ENCODE measurements at places on chromosomes 11 and 22.

GRCh38 chr11:19506816-19507486 is 205.7 kb upstream of the NAV2 start:
- no peak for DNase-seq

DNA sequence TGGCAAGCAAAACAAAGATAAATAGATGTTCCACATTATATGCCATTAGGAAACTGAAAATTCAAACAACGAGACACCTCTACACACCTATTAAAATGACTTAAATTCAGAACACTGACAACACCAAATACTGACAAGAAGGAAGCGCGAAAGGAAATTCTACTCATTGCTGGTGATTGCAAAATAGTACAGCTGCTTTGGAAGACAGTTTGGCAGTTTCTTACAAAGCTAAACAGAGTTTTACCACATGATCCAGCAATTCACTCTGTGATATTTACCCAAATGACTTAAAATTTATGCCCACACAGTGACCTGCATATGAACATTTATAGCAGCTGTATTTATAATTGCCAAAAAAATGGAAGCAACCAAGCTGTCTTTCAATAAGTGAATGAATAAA is 232.6 kb downstream of the CASP12 start:
- no peak for DNase-seq

DNA sequence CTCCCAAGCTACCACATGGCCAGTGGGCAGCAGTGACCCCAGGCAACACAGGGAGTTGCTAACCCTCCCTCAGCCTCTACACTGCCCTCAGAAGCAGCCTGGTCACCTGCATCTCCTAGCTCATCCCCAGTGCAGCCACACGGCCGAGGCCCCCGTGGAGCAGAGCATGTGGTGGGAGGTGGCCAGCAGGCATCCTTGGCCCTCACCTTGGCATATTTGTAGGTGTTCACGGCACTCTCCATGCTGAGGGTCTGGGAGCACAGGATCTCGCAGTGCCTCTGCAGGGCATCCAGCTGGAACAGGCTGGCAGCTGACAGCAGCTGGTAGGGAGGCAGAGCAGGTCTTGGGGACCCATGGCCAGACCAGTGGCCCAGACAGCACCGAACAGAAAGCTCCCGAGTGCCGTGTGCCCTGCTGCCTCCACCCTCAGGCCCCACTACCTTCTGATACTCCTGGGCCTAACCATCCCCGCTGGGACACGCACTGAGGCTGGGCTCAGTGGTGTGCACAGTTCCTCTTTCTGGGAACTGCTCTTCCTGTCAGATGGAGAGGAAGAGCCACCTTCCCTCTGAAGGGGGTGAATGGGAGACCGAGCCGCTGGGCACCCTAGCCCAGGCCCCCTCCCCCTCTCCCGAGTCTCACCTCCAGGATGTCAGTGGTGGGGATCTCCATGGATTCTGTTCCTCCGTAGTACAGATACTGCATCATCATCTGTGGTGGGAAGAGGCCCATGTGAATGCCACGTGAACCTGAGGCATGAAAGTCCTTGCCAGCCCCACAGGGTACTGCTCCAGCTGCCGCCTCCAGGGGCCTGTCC is 48.8 kb downstream of the NAT10 start:
- no peak for DNase-seq

DNA sequence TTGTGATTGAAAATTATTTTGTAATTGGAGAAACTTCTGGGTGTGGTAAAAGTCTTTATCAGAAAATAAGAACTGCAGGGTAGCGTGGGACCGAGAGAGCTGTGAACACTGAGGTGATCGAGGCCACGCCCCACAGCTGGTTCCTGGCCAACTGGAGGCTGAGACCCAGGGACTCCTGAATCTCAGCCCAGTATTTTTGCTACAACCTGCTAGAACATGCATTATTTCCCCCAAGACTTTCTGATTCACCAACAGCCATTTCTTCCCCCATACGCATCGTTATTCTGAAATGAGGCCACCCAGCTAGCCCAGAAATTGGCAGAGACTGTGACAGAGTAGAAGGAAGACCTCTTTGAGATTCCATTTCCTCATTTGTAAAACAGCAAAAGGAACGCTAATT is 3.4 kb upstream of the FGF19 start:
- DNase-seq = no peak

- DNase-seq = no peak
Measured at GRCh38 chr22:26998129-26998528, 340.7 kb downstream of the MIAT start.

DNA sequence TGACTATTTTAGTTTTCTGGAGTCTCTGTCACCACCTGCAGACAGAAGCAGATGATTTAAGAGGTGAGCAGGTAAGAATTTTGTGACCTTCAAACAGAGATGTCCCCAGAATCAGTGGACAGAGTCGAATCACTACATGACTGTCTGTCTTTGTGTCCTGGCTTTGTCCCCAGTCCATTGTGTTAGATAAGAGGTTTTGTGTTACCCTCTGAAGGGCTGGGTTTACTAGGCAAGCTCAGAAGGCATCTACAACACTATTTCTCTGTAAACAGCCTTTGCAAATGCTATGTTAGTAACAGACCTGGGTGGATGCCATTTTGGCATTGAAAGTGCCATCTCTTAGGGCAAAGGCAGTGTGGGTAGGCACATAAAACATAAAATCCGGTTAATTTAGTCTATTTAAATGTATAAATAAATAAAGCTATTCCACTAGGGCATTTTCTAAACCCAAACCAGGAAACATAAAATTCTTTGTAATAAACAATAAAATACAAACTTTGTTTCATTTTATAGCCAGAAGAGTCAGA is 40.3 kb upstream of the CADM1 start:
- no peak for DNase-seq

- no peak for DNase-seq
Measured at GRCh38 chr11:8095371-8095770, 14.4 kb downstream of the TUB start.

DNA sequence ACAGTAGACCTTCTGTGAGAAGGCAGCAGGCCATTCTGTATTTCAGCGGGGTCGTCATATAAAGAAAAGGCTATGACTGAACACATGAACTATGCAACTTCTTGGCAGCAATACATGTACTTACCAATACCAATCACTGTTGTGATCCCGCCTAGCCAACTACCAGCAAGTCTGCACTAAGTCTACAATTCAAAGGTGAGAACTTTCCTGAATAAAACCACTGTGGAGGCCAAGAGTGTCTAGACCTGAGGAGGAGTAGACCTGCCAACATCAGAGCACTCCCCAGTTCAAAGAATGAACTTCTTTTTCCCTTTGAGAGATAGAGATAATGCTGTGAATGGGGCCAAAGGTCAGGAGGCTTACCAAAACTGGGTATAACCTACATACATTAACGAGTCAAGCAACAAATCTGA is 108.2 kb downstream of the SIK3 start:
- DNase-seq = no peak

GRCh38 chr22:30222321-30222720 is 24.2 kb downstream of the LIF start:
- DNase-seq = no peak

DNA sequence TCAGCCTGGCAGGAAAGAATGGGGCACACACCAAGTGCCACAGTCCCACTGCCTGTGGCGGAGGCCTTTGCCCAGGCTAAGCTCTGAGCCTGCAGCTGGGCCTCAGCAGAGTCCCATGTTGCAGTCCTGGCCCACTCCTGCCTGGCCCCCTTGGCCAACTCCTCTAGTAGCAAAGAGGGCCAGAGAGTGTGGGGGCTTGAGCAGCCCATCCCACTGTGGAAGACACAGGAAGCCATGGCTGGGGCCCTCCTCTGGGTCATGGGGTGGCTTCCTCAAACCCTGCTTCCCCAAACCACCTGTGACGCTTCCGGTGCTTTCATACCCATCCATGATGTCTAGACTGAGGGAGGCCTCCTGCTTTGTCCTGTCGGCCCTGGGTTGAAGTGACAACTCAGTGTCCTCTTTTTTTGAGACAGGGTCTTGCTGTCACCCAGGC is 5.8 kb downstream of the RPS19BP1 start:
- DNase-seq = no peak

Data from hypothalamus (tissue), 51 donors.